ENCODE measurements at places on chromosomes 11 and 22.

DNA sequence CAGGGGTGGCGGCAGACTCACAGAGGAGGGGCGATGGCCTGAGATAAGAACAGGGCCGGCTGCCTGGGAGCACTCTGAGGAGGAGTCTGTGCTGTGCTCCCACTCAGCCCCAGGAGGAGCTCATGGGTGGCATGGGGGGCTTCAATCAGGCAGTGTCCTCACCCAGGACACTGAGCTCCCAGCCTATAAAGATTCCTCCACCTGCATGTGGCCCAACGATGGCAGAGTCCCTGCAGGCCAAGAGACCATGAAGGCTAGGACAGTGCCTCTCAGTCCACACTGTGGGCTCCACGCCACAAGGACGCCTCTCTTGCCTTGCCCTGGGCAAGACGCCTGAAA is 1.9 kb downstream of the CST6 start:
- DNase-seq = no peak

DNA sequence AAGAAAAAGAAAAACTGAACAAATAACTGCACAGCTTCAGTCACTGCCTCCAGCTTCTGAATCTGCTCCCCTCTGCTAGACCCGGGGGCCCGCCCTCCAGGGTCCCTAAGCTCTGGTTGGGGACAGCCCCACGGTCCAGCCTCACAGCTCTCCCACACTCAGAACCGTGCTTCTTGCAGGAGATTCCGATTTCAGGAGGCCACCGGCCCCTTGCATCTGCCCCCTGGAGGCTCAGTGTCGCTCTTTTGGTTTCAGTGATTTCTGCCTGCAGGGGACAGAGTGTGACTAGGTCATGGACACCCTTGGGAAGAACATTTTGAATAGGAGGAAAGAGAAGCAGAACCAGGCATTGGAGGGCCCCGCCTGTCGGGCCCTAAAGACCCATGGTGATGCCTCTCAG is 23.1 kb upstream of the RPS3 start:
- DNase-seq = no peak

- no peak for DNase-seq
Measured at GRCh38 chr22:49951000-49951677, 9.4 kb upstream of the PIM3 start.

DNA sequence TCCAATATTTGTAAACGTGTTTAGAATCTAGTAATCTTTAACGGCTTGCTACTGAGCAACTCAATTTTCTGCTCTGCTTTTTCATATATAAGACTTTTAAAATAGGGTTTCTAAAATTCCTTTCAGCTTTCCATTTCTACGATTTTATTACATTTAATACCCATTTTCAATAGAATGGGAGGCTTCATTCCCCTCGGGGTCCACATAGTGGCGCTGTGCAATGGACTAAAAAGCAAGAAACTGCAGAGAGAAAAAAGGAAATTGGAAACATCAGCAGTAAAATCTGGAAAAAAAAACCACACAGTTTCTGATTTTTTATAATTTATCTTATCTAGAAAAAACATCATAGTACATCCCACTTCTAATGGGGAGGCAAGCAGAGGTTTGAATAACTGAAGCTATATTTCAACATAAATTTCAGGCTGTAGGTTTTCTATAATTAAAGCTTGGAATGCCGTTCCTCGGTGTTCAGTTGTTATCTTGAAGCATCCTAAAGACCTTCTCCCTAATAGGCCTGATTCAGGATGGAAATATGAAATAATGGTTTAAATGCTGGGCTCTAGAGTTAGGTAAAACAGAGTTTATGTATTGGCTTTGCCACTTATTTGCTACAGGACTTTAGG is 18.7 kb upstream of the JHY start:
- no peak for DNase-seq

DNA sequence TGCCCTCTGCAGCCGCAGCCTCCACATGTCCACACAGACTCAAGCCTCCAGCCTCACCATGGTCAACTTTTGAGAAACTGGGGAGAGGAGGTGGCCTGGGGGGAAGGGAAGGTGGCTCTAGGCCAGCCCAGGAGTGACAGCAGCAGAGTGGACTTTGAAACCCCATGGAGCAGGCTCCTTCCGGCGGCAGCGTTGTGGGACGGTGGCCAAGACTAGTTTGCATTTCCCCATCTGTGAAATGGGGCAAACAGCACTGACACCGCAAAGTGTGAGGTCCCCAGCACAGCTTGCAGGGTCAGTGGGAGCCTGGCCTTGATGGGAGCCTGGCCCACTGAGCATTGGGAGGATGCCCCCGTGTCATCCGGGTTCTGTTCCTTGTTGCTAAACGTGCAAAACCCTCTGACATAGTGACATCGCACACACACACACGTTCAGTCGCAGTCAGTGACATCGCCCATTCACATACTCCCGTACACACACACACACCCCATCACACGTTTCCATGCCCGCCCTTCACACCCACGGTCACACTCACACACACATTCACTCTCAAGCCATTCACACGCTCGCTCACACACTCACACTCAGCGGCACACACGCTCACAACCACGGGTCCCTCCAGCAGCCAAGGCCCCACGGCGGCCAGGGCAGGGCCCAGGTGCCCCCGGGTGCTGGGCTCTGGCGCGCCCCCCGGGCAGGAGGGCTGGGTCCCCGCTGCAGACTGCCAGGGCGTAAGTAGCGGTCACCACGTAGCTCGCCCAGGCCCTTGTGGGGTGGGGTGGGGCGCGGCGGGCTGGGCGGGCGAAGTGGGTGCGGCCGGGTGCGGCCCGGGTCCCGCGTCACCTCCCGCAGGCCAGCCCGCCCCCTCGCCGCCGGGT is 585 bp downstream of the CYB5R3 start:
- peak; percentile 22 for DNase-seq

DNA sequence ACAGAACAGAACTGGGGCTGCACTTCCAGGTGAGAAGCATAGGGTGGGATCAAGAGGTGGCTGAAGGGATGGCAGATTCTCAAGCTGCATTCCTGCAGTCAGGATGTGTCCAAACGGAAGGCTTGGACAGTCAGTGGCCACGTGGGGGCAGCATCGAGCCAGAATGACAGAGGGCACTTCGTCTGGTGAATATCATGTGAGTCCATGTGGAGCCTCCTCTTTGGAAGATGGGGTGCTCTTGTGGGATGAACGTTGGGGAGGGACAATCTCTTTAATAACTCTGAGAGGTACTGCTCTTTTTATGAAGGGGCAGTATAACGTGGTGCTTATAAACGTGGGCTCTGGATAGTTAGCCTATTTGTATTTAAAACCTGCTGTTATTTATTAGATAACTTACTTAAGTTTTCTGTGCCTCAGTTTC is 154.9 kb upstream of the NAV2 start:
- DNase-seq = peak; percentile 53

DNA sequence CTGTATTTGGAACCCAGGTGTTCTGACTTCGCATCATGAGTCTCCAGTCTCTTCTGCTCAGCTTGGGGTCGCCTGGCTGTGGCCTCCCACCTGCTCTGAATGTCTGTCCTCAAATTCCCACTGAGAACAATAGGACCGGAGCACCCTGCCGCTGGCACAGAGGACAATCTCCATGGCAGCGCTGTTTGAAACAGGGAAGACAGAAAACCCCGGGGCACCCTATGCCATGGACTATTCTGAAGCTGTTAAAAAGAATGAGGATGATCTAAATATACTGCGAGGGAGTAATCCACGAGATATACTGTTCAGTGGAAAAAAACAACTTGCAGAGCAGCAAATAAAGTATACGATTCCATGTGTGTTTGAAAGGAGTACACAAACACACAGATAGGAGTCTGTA is 415.6 kb upstream of the NARS2 start:
- no peak for DNase-seq

GRCh38 chr11:14237444-14237961 is 121.5 kb downstream of the RRAS2 start:
- no peak for DNase-seq

GRCh38 chr11:11468954-11469353 is 115.9 kb upstream of the CSNK2A3 start:
- DNase-seq = no peak

DNA sequence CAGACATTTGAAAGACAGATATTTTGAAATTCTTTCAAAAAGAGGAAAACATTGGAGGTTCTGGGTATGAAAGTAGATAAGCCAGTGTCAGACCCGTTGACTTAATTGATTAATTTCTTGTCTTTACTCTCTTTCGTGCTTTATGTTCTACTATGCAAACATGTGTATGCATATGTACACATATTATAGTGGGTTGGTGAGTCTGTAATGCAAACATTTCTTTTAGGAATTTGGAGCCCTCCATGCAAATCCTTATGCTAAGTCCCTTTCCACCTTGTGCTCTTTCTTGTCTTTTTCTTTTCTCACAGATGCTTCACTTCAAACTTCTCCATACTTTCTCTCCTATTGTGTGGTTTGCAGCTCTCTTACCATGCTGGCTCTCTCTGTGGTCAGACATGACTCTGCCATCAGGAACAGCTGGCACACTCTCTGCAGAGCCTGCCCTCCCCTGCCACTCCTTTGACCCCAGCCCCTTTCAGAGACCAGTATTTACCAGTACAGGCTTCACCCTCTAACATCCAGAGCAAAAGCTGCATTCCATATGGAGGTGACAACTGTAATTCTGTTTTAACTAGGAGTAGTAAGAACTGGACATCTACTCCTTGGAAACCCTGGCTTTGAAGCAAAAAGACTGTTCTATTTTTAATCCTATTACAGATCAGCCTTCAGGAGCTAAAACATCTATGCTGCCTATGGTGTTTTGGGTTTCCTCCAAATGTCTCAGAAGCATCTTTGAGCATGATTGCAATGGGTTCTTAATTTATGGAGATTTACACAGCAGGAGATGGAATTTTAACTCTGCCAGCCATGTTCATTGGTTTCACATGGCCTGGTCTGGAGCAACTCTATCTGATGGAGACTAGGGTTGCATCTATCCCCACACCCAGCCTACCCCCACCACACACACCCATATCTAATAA is 386.9 kb upstream of the FAT3 start:
- no peak for DNase-seq

- DNase-seq = no peak
Measured at GRCh38 chr11:61345170-61345610, 12.2 kb downstream of the TKFC start.

DNA sequence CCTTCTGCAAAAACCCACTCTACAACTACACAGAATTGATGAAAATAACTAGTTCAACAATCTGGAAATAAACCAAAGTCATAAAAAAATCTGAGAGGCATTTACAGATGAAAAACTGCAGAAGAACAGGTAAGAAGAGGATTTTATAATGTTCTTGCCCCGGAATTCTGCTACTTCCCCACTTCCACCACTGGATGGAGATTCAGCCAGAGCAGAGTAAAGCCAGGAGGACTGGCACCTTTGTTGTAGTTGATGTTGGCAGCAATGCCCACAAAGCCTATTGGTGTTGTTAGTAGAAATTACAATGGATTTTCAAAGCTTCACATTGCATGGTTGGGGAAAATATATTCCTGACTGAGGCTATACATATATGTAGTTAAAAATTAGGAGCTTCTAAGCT is 640.2 kb downstream of the LRRC4C start:
- no peak for DNase-seq

- no peak for DNase-seq
Measured at GRCh38 chr11:17631702-17632365, 84.8 kb downstream of the OTOG start.

- DNase-seq = no peak
Measured at GRCh38 chr11:130911306-130911705, 5.0 kb downstream of the SNX19 start.
